ENCODE measurements at places on chromosomes 5 and 9. TPM values are rescaled to one million over a fixed set of nuclear protein-coding genes. Genes with fewer than 3 reads are reported as not detected.

Gene ADGRD2
- polyA plus RNA-seq: 0.16 TPM

Gene PLAC8L1
- 1.8 TPM for polyA plus RNA-seq

Gene SLC36A3
- polyA plus RNA-seq: not detected

Gene OSTF1
- 70.2 TPM for polyA plus RNA-seq

Gene ALDH1B1
- polyA plus RNA-seq: 14.3 TPM

DNA sequence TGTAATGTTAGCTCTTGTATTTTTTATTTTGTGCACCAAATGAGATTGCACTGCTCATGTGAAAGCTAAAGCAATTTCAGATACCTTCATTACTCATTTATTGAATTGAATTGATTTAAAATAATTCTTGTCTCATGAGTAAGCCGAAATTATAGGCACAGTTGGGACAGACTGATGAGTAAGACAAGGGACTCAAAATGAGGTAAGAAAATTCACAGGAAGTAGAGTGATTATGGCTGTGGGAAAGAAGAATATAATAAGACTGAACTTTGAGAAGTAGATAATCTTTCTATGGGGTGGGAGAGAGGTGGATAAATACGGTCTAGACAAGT, 51.1 kb downstream of the NUDT12 start:
- DNase-seq: no peak

DNA sequence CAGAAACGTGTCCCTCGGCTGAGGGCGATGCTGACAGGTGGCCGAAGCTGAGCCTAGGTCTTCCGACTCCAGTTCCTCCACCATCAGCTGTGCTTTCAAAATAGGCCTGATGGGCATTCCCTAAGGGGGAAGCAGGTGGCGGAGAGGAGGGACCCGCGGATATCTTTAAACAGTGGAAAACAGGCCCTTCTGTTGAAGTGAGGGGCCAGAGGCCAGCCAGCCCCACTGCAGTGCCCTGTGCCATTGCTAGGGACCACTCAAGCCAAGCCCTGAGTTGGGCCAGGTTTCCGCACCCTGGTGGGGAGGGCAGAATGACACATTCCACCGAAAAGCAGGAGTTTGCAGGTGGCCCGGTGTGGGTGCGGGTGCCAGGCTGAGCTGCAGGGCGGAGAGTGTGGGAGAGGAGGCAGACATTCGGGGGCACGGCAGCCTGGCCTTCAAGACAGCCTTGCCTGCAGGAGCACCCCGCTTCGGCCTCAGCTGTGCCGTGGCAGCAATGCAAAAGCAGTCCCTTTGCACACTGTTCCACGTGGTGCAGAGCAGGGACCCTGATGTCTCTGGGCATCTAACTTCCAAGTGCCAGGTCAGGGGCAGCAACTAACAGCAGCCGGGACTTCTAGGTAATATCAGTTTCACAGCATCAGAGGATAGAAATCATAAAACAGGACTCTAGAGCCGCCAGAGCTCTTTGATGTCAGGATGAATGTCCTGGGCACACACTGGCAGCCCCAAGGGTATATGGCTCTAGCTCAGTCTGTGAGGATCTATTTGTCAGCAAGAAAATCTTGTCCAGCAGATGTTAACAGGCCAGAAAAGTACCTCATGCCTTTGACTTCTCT, 17.2 kb downstream of the HNRNPH1 start:
- no peak for DNase-seq

- DNase-seq: no peak
These were observed 183.8 kb upstream of the CD180 start for GRCh38 chr5:67380431-67380830.

GRCh38 chr9:95230046-95230445, 87.5 kb downstream of the FANCC start:
- DNase-seq: no peak

- no peak for DNase-seq
These were observed 106.6 kb upstream of the NMUR2 start for GRCh38 chr5:152511531-152512132.

DNA sequence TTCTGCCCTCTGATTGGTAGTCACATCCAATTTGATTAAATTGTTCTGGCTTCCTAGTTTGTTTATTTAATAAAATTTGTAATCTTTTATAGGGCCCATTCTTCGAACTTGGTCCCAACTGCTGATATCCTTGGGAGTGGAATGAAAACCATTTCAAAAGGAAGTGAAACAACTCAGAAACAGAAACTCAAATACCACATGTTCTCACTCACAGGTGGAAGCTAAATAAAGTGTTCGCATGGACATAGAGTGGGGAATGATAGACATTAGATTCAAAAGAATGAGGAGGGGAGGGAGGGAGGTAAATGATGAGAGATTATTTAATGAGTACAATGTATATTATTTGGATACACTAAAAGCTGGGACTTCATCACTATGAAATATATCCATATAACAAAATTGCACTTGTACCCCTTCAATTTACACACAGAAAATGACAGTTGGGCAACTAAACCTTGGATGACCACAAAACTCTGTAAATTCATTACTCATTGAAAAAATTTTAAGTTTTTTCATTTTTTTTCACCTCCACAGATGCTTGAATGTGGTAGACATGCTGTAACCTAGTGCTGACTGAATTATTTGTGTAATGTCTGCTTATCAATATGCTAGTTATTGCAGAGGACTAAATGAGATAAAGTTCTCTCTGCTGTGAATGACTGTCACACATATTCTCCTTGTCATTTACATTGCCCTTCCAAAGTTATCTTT, 16.0 kb downstream of the ATP10B start:
- no peak for DNase-seq

DNA sequence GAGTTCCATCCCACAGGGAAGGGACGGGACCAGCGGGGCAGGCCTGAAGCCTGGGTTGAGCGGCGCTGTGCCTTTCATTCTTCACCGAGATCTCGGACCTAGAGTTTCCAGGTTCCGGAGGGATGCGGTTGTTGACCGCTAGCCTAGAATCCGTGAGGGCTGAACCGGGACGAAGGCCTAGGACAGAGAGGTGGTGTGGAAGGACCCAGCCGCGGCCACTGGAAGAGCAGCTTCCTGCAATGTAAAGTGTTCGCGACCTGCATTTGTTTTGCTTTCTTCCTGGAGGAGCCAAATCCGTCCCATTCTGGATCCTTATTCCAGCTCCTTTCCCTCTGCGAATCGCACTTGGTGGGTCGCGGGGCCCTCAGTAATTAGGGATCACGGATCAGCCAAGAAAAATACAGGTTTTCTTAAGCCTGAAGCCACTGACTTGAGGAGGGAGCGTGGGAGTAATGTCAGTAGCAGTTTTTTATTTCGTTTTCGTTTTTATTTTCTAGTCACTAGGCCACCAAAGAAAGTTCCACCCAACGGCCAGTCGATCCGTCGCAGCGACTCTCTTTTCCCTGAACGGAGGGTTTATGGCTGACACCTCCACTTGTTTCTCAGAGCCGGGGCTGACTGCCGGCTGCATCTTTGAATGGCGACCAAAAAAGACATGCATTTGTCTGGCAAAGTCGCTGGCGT, 48.6 kb downstream of the ANXA2R start:
- DNase-seq: no peak

DNA sequence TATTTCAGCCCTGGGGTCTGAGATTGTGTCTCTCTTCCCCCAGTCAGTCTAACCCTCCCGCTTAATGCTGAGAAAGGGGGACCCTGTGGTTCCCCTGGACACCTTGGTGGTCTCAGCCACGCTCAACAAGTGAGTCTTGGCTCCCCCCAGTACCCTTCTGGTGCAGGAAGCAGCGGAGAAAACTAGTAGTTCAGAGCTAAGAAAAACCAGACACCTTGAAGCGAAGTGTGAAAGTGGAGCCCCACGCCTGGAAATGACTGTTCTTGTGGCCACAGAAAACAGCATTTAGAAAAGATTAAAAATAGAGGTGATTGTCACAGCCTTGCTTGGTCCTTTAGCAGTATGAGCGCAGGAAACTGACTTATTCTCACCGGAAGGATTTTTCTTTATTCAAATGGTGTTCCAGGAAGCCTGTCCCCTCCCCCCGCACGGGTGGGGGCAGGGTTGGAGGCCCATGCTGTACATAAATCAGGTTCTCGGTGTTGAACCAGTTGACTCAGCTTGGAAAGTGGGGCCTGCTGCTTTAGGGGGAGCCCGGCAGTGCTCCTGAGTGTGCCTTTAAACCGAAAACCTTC, 8.1 kb downstream of the ARPC5L start:
- no peak for DNase-seq

GRCh38 chr5:116892993-116893392, 318.4 kb upstream of the SEMA6A start:
- no peak for DNase-seq

DNA sequence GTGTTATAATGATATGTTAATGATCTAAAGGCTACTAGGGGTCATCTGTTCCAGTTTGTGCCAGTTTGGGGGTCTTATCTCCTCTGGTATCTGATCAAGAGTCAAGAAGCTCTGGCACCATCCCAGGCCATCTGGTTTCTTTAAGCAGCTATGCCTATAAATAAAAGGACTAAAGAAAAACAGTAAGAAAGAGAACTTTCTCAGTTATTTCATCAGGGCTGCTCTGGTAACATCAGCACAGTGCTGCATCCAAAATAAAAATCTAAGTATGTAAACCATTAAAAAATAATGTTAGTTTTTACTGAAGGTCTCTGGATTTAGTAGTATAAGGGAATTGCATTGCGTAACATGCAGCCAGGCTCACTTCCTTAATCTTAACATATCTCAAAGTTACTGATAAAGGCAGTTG, 185.0 kb downstream of the NR2F1-AS1 start:
- peak; percentile 78 for DNase-seq

DNA sequence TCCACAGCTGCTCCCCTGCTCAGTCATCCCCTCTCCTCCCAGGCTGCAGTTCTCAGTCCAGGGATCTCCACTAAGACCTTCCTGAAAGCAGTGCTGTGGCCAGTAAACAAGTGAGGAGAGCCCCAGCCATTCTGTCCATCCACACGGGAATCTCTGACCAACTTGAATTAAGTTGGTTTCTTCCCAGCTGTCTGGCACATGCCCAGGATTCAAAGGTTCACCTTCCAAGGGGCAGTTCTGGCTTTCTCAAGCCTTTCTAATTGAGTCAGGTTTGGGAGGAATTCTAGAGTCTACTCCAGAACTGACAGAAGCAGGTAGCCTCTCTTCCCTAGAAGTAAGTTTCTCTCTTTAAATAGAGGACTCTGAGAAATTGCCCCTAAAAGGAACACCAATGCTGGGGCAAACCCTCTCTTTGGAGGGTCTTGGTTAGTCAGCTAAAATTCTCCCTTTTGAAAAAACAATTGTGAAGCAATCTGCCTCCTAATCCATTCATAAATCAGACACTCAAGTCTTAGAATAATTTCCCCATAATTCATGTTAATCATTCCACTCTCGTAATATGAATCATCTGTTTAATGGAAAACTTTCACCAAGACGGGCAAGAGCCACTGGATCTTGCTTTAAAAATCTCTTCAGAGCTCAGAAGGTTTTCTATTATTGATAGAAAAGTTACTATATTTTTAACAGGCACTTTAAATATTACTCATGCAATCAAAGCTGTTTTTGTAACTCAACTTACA, 133.8 kb downstream of the SPOCK1 start:
- DNase-seq: no peak

GRCh38 chr9:99231711-99232110, 9.6 kb downstream of the SEC61B start:
- DNase-seq: no peak

GRCh38 chr5:153222936-153223335, 267.5 kb upstream of the GRIA1 start:
- no peak for DNase-seq

DNA sequence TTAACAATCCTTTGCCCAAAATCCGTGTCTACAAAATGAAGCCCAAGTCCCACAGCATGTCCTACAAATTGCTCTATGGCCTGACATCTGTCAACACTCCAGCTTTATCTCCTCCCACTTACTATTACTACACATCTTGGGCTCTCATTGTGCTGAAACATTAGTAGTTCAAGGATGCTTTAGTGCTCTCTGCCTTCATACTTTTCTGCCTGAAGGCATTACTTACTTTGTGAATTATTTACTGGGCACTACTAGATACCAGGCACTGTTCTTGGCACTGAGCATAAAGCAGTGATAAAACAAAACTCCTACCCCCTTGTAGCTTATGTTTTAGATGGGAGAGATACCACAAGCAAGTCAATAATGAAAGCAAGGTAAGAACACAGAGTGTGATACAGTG, 113.4 kb downstream of the TTLL11 start:
- no peak for DNase-seq

- DNase-seq: no peak
These were observed 516.8 kb downstream of the RASEF start for GRCh38 chr9:82546136-82546535.

DNA sequence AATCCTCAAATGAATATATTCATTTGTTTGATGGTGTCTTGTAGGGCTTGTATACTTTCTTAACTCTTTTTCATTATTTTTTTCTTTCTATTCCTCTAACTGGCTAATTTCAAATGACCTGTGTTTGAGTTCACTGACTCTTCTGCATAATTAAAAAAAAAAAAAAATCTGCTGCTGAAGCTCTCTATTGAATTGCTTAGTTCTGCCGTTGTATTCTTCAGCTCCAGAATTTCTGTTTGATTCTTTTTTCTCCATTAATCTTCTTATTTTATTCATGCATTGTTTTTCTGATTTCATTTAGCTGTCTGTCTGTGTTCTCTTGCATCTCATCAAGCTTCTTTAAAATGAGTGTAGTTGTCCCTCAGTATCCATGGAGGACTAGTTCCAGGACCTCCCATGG, 244.6 kb downstream of the ROR2 start:
- DNase-seq: no peak

DNA sequence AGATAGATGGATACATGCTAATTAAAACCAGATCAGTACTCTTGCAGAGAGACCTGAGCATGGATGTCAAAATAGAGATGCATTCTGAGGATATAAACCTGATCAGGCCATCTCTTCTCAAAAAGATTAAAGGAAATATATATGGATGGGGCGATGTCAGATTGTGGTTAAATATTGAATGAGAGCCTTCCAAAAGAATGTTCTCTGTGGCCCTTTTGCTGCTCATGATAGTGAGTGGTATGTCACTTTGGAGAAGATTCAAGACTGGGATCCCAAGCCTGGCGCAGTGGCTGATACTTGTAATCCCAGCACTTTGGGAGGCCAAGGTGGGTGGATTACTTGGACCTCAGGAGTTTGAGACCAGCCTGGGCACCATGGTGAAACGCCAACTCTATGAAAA, 20.5 kb downstream of the ZNF131 start:
- no peak for DNase-seq
